ENCODE measurements at places on chromosomes 1 and 21.

- no peak for DNase-seq
Observed at GRCh38 chr1:198741744-198742143, 102.9 kb downstream of the PTPRC start.

DNA sequence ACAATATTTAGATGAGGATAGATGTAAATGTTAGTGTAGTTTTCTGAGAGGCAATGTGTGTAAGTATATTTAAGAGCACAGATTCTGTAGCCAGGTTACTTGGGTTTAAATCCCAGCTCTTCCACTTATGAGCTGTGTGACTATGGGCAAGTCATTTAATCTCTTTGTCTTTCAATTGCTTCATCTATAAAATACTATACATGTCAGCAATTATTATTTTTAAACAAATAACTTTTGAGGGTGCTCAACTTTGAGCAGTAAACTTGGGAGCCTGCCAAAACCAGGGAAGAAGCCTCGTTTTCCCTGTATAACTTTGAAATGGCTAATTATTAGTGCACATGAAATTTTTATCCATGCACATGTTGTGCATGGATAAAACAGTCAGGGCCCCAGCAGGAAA, 222.8 kb downstream of the FOXD2 start:
- DNase-seq: no peak

GRCh38 chr1:117044217-117044616, 15.9 kb upstream of the TTF2 start:
- no peak for DNase-seq

DNA sequence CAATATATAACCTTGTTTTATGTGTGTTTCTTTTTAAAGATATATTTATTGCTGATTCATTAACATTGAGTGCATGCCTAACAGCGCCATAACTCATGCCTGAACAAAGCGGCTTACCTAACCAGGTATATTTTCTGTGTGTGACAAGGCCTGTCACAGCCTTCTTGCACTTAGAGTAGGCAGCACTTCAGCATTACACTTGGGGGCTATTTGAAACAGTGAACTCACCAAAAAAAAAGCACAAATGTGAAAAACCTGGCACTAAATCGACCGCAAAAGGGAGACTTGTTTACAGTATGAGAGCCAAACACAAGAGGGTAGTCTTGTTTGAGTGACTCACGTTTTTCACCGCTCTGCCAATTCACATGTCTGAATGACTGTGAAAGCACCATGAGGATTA, 111.7 kb downstream of the DISP1 start:
- DNase-seq: no peak

- DNase-seq: no peak
Observed at GRCh38 chr1:32286763-32287162, 5.1 kb upstream of the HDAC1 start.

- DNase-seq: no peak
Observed at GRCh38 chr1:16318555-16318954, 33.7 kb downstream of the FBXO42 start.

DNA sequence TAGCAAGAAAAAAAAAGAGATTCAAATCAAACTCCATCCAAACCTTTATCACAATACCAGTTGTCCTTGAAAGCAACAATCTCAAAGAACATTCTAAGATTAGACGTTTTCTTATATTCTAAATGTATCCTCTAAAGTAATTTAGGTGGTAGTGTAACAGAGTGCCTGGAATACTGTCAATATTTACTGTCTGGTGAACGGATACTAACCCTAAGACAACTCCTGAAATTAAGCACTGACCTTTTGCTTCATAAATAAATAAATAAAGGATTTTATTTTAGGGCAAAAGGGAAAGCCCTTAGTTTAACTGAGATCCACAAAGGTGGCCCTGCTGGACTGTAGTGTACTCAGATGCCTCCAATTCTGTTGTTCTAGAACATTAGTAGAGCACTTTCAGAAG, 9.9 kb upstream of the USH2A start:
- DNase-seq: no peak

GRCh38 chr1:234212764-234213657, 160.2 kb upstream of the COA6 start:
- DNase-seq: no peak

DNA sequence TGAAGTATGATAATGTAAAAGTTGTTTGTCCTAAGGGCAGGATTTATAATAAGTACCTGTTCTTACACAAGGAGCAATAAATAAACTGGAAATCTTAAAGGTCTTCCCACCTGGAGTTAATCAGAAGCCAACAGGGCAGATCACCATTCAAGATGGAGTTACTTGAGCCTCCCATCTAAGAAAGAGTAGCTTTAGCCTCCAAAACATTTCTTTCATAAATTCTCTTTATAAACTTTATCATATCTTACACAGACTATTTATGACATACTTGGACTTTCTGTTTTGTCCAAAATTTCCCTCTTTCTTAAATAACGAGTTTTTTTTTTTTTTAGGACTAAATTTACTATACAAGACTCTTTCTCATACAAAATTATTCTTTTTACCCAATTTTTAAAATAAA, 18.5 kb downstream of the OR2T1 start:
- DNase-seq: no peak

GRCh38 chr1:177392336-177392735, 221.6 kb downstream of the BRINP2 start:
- no peak for DNase-seq
